Activated naive CD4-positive, alpha-beta T cell treated with anti-CD3 and anti-CD28 coated beads for 36 hours (primary cell): ENCODE measurements at places on chromosomes 2 and 18. TPM values are rescaled to one million over a fixed set of nuclear protein-coding genes. Genes with fewer than 3 reads are reported as not detected.
A peak's percentile ranks its signal among the peaks of the same experiment; 100 is the strongest.

Gene COL3A1
- not detected for total RNA-seq

Gene ACADL
- not detected for total RNA-seq

Gene SPTBN1
- total RNA-seq = 107 TPM

Gene CFAP65
- total RNA-seq = not detected

Gene KCNF1
- total RNA-seq = not detected

Gene SERPINB4
- not detected for total RNA-seq

Gene ADGRF3
- total RNA-seq = 3.0 TPM

Gene RGPD4
- total RNA-seq = 0.07 TPM

GRCh38 chr2:238116298-238117198 is 16.4 kb downstream of the ESPNL start:
- H3K4me3 ChIP-seq = no peak overlapping the region
- H3K27ac ChIP-seq = no peak overlapping the region
- DNase-seq = no peak
- peaks cover 9% of the 10 kb centered on the region for H3K27me3 ChIP-seq

- no peak overlapping the region for H3K4me3 ChIP-seq
- H3K27ac ChIP-seq = no peak overlapping the region
- H3K27me3 ChIP-seq = peaks cover 2% of the 10 kb centered on the region
- DNase-seq = no peak
Measured at GRCh38 chr2:107719141-107719540, 107.6 kb upstream of the RGPD4 start.

- H3K4me3 ChIP-seq = no peak overlapping the region
- no peak overlapping the region for H3K27ac ChIP-seq
- no peaks in the 10 kb centered on the region for H3K4me1 ChIP-seq
- no peak for DNase-seq
- H3K27me3 ChIP-seq = no peaks in the 10 kb centered on the region
Measured at GRCh38 chr2:241417626-241418025, 61.5 kb downstream of the FARP2 start.

DNA sequence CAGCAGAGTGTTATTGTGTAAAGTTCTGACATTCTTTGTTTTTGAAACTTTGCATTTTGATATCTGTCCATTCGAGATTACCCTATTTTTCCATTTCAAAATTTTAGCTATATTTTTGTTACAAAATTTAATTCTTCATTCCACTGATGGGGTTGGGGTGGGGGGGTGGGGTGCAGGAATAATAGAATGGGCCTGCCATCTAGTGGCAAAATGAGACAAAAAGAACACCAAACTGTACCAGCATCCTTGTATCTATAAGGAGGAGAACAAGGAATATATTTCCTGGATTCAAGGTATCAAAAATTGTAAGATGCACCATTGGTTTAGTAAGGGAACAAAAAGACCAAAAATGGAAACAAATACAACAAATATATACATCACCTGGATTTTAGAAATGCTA is 27.9 kb upstream of the TTR start:
- no peak for DNase-seq
- H3K4me3 ChIP-seq = no peak overlapping the region
- H3K27me3 ChIP-seq = peaks cover 7% of the 10 kb centered on the region

- no peak overlapping the region for H3K4me3 ChIP-seq
- H3K36me3 ChIP-seq = peaks cover 59% of the 10 kb centered on the region
- H3K27me3 ChIP-seq = no peaks in the 10 kb centered on the region
- no peak overlapping the region for H3K27ac ChIP-seq
Measured at GRCh38 chr2:119371111-119371510, 4.3 kb downstream of the DBI start.

- no peaks in the 10 kb centered on the region for H3K27me3 ChIP-seq
- no peak for DNase-seq
- no peak overlapping the region for H3K4me3 ChIP-seq
- no peak overlapping the region for H3K27ac ChIP-seq
Measured at GRCh38 chr2:44188696-44189095, 20.0 kb downstream of the PPM1B start.

DNA sequence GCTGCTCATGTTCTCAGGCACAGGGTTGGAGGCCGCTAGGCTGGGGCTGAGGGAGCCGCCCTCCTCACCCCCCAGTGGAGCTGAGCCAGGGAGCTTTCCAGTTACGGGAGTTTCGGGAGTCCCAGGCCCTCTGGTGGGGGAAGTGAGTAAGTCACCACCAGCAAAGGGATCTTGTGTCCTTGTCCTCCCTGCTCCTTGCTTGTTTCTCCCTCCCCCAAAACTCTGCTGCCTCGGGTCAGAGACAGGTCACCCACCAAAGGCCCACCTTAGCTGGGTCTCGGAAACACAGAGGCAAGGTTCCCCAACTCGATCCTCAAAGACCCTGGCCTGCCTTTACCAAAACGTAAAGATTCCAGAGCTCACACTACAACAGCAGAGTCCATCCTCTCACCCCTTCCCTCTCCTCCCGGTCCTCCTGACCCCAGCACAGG is 60.5 kb upstream of the POMC start:
- no peaks in the 10 kb centered on the region for H3K27me3 ChIP-seq
- H3K36me3 ChIP-seq = peaks cover 10% of the 10 kb centered on the region
- H3K4me3 ChIP-seq = no peak overlapping the region
- no peak overlapping the region for H3K27ac ChIP-seq
- DNase-seq = no peak

GRCh38 chr2:235723811-235724465 is 230.1 kb downstream of the AGAP1 start:
- no peak overlapping the region for H3K4me3 ChIP-seq
- H3K36me3 ChIP-seq = no peaks in the 10 kb centered on the region
- H3K27ac ChIP-seq = no peak overlapping the region
- DNase-seq = no peak
- no peaks in the 10 kb centered on the region for H3K4me1 ChIP-seq

- peaks cover 20% of the 10 kb centered on the region for H3K4me1 ChIP-seq
- no peaks in the 10 kb centered on the region for H3K36me3 ChIP-seq
- H3K27ac ChIP-seq = no peak overlapping the region
- H3K27me3 ChIP-seq = peaks cover 2% of the 10 kb centered on the region
- no peak for DNase-seq
Measured at GRCh38 chr2:8312861-8313830, 368.7 kb upstream of the ID2 start.

DNA sequence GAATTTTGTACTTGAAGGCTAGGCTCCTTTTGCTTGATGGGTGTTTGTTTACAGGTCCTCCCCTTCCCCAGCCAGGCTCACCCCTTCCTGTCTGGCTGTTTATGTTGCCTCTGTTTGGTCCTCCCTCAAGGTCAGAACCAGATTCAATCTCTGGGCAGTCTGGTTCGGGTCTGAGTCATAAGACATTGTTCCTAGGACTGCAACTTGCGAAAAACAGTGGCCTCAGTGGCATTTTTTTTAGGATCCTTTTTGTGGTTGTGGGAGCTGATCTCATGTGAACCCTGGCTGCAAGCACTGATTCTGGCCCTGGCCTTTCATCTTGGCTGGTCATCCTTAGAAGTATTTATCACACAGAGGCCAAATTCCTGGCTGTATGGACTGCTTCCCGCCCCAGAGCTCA is 370.4 kb downstream of the CLIP4 start:
- H3K4me1 ChIP-seq = no peaks in the 10 kb centered on the region
- DNase-seq = no peak
- H3K27ac ChIP-seq = no peak overlapping the region
- peaks cover 10% of the 10 kb centered on the region for H3K27me3 ChIP-seq

DNA sequence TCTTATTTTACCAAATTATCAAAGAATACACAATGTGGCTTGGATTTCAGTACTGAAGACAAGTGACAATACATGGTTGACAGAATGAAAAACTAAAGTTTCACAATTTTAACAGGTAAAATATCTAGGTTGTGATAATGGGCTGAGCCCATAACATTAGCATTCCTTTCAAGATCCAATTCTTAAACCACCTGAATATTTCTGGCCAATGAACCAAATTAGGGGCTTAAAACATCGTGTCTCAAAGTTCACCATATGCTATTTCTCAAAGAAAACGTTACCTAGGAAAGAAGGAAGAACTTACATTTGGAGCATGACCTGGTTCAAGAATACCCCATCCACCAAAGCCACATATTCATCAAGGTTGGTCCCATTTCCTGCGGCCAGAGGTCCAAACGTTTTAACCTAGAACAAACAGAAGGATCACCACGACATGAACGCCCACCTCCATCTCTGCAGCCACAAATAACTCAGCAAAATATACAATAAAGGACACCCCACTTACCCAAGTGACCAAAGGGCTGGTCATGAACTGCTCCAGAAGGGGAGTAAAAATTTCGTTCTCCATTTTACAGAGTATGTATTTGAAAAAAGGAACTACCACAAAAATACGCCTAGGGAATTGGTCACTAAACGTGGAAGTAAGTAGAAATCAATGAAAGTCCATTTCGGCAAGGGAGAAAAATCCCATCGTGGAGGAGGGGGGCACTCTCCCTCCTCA is 984 bp downstream of the CCDC88A start:
- no peak overlapping the region for H3K27ac ChIP-seq
- H3K4me1 ChIP-seq = peaks cover 18% of the 10 kb centered on the region
- H3K4me3 ChIP-seq = peak overlapping the region; percentile 86
- H3K36me3 ChIP-seq = peaks cover 1% of the 10 kb centered on the region
- peaks cover 10% of the 10 kb centered on the region for H3K27me3 ChIP-seq

DNA sequence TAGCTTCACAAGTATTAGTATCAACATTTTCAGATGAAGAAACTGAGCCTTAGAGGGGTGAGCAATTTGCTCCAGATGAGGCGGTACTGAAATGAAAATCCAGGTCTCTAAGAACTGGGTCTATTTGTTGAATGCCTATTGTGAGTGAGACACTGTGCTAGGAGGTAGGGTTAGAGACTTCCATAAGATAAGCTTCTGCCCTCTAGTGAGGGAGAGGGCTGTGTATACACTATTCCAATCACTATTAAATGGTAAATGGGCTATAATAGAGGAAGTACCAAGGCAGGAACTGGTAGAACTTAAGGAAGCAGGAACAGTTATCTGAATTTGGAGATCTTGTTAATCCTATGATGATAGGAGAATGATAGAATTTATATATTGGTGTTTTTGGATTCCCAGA is 23.6 kb upstream of the GLS start:
- H3K4me3 ChIP-seq = no peak overlapping the region
- DNase-seq = no peak
- peaks cover 8% of the 10 kb centered on the region for H3K36me3 ChIP-seq
- H3K27ac ChIP-seq = no peak overlapping the region

GRCh38 chr2:43417300-43417699 is 178.5 kb downstream of the THADA start:
- DNase-seq = no peak
- no peaks in the 10 kb centered on the region for H3K27me3 ChIP-seq
- peaks cover 14% of the 10 kb centered on the region for H3K36me3 ChIP-seq
- peaks cover 8% of the 10 kb centered on the region for H3K4me1 ChIP-seq
- no peak overlapping the region for H3K27ac ChIP-seq

- no peak for DNase-seq
- no peaks in the 10 kb centered on the region for H3K27me3 ChIP-seq
- H3K4me1 ChIP-seq = peaks cover 59% of the 10 kb centered on the region
- H3K36me3 ChIP-seq = peaks cover 41% of the 10 kb centered on the region
Measured at GRCh38 chr2:230759481-230760167, 47.0 kb downstream of the CAB39 start.

DNA sequence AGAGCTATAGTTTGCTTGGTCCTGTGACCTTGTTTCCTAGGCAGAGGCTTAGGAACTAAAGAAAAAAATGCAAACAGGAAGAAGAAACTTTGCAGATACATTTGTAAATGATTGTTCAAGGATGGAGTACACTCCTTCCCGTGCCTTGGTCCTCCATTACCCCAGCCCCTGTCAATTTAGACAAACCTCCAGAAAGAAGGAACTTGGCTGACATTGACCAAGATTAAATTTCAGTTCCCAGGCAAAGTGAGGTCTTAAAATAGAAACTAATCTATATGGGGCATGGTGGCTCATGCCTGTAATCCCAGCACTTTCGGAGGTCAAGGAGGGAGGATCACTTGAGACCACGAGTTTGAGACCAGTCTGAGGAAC is 179.9 kb upstream of the FN1 start:
- no peak for DNase-seq
- H3K36me3 ChIP-seq = no peaks in the 10 kb centered on the region
- no peak overlapping the region for H3K27ac ChIP-seq
- peaks cover 10% of the 10 kb centered on the region for H3K27me3 ChIP-seq
- no peak overlapping the region for H3K4me3 ChIP-seq

- DNase-seq = no peak
- H3K27ac ChIP-seq = no peak overlapping the region
Measured at GRCh38 chr2:195343942-195344530, 313.0 kb upstream of the SLC39A10 start.

DNA sequence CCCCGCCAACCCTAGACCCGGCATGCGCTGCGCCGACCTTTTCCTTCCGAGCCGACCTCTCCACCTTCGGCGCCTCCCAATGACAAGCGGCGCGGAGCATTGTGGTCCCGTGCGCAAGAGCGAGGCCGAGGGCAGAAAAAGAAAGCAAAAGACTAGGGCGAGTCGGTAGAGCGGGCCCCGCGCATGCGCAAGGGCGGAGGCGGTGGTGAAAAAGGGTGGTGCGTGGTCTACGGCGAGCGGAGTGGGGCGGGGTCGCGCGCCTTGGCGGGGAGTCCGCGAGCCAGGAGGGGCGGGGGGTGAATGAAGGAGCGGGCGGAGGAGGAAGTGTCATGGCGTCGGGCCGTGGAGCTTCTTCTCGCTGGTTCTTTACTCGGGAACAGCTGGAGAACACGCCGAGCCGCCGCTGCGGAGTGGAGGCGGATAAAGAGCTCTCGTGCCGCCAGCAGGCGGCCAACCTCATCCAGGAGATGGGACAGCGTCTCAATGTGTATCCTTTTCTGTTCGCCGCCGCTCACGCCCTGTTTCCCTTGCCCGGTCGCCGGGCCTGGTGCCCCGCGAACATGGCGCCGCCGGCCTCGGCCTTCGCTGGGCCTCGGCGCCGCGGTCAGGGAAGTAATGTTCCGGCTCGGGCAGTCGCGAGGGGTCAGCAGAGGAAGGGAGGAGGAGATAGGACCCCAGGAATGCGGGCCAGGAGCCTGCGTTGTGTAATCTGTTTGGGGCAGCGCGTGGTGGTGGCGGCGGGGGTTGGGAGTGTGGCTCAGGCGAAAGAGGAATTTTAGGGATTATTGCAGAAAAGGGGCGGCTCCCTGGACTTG is at the start of gene CCNT2:
Gene CCNT2, plus strand, starts transcription at position 297 of the 815 bp plus-strand sequence. Its CDS starts 33 bp downstream, at position 330.
- peak; percentile 99 for DNase-seq
- peaks cover 24% of the 10 kb centered on the region for H3K4me1 ChIP-seq
- peak within 1 kb of the TSS; percentile 98 for H3K27ac ChIP-seq
- H3K36me3 ChIP-seq = peaks cover 12% of the 10 kb centered on the region
